Hepatocyte (in vitro differentiated cells): ENCODE measurements at places on chromosomes 5 and 9.

DNA sequence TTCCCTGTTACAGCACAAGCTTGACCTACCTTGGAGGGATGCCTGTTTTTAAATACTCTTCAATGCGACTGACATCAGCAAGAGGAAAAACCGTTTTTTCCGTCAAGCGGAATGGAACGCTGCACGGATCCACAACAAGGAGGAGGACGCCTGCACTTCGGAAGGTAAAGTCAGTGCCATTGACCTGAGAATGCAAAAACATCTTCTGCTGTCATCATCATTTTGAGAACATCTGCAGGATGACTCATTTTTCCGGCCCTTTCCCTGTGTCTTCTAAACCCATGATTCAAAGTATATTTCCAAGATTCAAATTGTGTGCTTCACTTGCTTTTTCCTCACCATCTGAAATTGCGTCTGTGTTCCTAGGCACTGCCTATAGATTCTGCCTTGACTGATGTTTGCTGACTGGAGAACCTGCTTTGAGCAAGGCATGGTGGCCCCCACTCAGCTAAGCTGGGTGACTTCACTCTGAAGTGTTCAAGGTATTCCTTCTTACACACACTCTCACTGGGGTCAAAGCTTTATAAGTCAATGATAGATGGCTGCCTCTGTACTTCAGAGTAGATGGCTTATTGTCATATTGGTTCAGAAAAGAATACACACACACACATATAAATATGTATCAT lies 78.1 kb downstream of the CEMIP2 start:
- H3K27ac ChIP-seq = no peak overlapping the region
- no peak overlapping the region for H3K4me3 ChIP-seq
- no peaks in the 10 kb centered on the region for H3K4me1 ChIP-seq
- no peak for DNase-seq
- H3K36me3 ChIP-seq = no peaks in the 10 kb centered on the region
- H3K27me3 ChIP-seq = no peaks in the 10 kb centered on the region

DNA sequence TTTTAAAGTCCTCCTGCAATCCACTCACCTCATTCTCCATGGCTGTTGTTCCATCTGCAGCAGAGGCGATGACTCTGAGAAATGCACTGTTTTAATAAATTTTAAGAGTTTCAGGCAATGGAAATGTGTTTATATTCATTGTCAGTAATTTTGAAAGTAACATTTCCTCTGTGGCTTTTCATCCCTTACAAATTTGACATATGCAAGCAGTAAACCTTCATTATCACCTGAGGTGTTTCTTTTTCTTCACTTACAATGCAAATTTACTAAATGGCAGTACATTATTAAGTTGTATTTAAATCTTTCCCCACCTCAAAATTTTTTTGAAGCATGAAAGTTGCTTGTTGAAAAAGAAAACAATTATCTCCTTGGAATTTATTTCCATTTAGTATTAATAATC lies 136.9 kb downstream of the DIRAS2 start:
- H3K36me3 ChIP-seq = no peaks in the 10 kb centered on the region
- no peaks in the 10 kb centered on the region for H3K27me3 ChIP-seq
- H3K4me3 ChIP-seq = no peak overlapping the region
- no peak overlapping the region for H3K27ac ChIP-seq
- no peak for DNase-seq

DNA sequence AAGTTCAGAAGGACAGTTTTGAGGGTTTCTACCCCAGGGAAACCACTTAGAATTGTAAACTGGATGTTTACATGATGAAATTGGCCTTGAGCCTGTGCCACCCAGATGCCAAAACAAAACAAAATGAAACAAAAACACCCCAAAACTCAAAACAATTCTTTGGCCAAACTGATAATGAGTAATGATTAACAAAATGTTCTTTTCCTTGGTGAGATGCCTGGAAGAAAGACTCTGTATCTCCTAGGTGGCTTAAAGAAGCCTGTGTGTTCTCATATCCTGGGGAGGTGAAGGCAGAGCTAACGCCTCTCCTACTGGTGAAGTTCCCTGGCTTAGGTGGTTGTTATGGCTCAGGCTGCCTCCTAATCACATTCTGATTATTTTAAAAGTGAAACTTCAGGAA lies 120.5 kb downstream of the NPR3 start:
- H3K4me1 ChIP-seq = peaks cover 2% of the 10 kb centered on the region
- no peak overlapping the region for H3K4me3 ChIP-seq
- DNase-seq = no peak

- H3K27ac ChIP-seq = no peak overlapping the region
- no peaks in the 10 kb centered on the region for H3K27me3 ChIP-seq
- DNase-seq = no peak
- H3K4me3 ChIP-seq = no peak overlapping the region
- H3K36me3 ChIP-seq = no peaks in the 10 kb centered on the region
Observed at GRCh38 chr9:122562134-122562760, 9.3 kb downstream of the OR1N2 start.

GRCh38 chr9:136292026-136292538 lies 11.8 kb downstream of the CCDC187 start:
- H3K27me3 ChIP-seq = no peaks in the 10 kb centered on the region
- H3K36me3 ChIP-seq = no peaks in the 10 kb centered on the region
- H3K4me1 ChIP-seq = peaks cover 3% of the 10 kb centered on the region
- no peak for DNase-seq
- no peak overlapping the region for H3K27ac ChIP-seq

GRCh38 chr5:55386356-55386755 lies 78.6 kb downstream of the MTREX start:
- no peak overlapping the region for H3K27ac ChIP-seq
- H3K4me1 ChIP-seq = peaks cover 10% of the 10 kb centered on the region
- no peaks in the 10 kb centered on the region for H3K27me3 ChIP-seq
- H3K4me3 ChIP-seq = no peak overlapping the region
- no peak for DNase-seq

- no peaks in the 10 kb centered on the region for H3K27me3 ChIP-seq
- peaks cover 21% of the 10 kb centered on the region for H3K4me1 ChIP-seq
- no peak overlapping the region for H3K4me3 ChIP-seq
- H3K27ac ChIP-seq = no peak overlapping the region
Observed at GRCh38 chr9:4494806-4495205, 4.5 kb downstream of the SLC1A1 start.
